Sigmoid colon (tissue), 7 donors: ENCODE measurements at places on chromosomes 7 and 10. TPM values are rescaled to one million over a fixed set of nuclear protein-coding genes. Genes with fewer than 3 reads are reported as not detected.

DNA sequence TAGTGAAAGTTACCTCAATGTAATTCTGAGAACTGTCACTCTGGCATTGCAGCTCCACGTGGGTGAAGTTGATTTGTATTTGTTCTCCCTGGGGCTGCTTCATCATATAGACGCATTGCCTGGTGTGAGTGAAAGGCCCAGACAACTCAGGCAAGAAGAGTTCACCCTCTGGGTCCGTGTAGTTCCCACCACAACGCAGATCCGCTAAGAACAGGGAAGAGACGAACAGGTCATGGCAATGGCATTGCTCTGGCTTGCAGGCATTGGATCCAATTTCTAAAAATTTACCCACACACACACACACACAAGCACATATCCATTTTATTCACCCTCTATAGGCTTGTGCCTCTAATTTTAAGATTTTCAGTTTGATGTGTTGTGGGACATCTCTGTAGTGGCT, 45.4 kb downstream of the CUBN start:
- H3K27me3 ChIP-seq = no peaks in the 10 kb centered on the region
- no peaks in the 10 kb centered on the region for H3K36me3 ChIP-seq
- H3K4me3 ChIP-seq = no peak overlapping the region
- no peaks in the 10 kb centered on the region for H3K4me1 ChIP-seq
- DNase-seq = no peak

DNA sequence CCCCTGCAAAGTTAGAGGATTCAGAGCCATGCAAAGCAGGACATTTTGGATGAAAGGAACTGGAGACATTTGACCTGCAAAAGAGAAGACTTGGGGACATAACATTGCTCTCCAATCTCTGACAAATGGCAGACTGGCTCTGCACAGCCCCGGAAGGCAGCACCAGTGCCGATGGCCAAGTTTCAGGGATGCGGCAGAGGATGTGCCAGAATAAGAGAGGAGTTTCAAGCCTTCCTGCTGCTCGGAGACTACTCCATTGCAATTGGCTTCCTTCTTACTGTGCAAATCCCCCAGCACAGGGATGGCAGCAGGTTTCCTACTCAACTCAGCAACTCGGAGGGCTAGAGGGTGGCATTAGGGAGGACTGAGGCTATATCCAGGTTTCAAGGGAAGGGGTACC, 268.8 kb upstream of the ZMIZ1 start:
- no peak for DNase-seq
- no peak overlapping the region for H3K4me3 ChIP-seq
- H3K4me1 ChIP-seq = peaks cover 34% of the 10 kb centered on the region
- no peaks in the 10 kb centered on the region for H3K36me3 ChIP-seq

DNA sequence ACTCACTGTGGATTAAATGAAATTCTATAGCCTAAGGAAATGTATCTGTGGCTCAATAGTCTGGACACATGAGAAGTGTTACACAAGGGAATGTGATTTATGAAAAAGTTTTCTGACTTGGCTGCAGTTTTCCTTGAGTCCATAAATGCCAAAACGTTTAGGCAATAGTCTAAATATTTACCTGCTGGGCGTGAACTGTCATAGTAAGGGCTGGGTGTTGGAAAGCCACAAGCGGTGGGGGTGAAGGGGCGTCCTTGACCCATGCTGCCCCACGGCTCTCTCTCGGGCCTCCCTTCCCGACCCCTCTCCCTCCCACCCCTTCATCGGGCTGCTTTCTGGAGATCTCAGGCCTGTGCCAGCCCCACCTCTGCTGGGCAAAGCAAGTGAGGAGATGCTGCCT, 223.7 kb downstream of the BUB3 start:
- H3K27me3 ChIP-seq = no peaks in the 10 kb centered on the region
- no peaks in the 10 kb centered on the region for H3K36me3 ChIP-seq
- DNase-seq = no peak
- no peak overlapping the region for H3K4me3 ChIP-seq
- no peak overlapping the region for H3K27ac ChIP-seq

GRCh38 chr7:114703677-114704076, 218.2 kb upstream of the MDFIC start:
- no peak overlapping the region for H3K4me3 ChIP-seq
- no peak overlapping the region for H3K27ac ChIP-seq
- no peaks in the 10 kb centered on the region for H3K4me1 ChIP-seq
- no peak for DNase-seq
- no peaks in the 10 kb centered on the region for H3K27me3 ChIP-seq

- DNase-seq = no peak
- no peaks in the 10 kb centered on the region for H3K36me3 ChIP-seq
- no peak overlapping the region for H3K4me3 ChIP-seq
- H3K27me3 ChIP-seq = no peaks in the 10 kb centered on the region
Measured at GRCh38 chr10:22733992-22734391, 19.6 kb upstream of the PIP4K2A start.

DNA sequence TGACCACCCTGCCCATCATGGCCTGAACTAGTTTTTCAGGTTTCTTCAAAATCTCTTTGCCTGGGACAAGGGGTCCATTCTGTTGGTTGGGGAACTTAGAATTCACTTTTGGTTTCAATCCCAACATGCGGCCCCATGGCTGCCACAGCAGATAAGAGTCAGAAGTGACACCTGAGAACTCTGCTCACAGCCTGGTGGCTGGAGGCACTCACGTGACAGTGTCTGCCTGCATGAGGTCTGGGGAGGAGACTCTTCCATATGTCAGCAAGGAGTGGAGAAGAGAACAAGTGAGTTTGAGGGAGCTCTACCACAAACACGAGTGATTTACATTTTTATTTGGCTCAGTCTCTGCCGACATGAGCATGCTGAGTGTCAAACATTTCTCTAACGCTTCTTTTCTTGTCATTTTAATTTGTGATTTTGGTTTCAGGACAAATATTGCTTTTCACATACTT, 370.4 kb downstream of the TNS3 start:
- H3K36me3 ChIP-seq = no peaks in the 10 kb centered on the region
- peak overlapping the region; percentile 53 for H3K27ac ChIP-seq
- no peaks in the 10 kb centered on the region for H3K27me3 ChIP-seq
- no peak overlapping the region for H3K4me3 ChIP-seq
- H3K4me1 ChIP-seq = peaks cover 45% of the 10 kb centered on the region

GRCh38 chr10:9814285-9814864, 1203.3 kb upstream of the CELF2 start:
- no peak for DNase-seq
- no peaks in the 10 kb centered on the region for H3K36me3 ChIP-seq
- H3K27ac ChIP-seq = no peak overlapping the region

DNA sequence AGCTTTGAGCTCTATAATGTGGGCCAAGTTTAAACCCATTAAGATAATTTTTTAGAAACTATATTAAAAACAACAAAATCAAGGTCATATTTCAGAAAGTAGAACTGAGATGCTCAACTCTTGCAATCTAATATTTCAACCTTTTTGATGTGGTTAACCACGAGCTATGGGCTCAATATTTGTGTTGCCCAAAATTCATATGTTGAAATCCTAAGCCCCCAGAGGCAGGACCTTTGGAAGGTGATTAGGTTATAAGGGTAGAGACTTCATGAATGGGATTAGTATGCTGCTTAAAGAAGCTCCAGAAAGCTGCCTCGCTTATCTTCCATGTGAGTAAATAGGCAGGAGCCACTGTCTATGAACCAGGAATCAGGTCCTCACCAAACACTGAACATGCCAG, 284.4 kb downstream of the CRPPA start:
- no peak overlapping the region for H3K4me3 ChIP-seq

- H3K27ac ChIP-seq = no peak overlapping the region
- H3K4me3 ChIP-seq = no peak overlapping the region
- no peak for DNase-seq
- H3K4me1 ChIP-seq = no peaks in the 10 kb centered on the region
- H3K36me3 ChIP-seq = no peaks in the 10 kb centered on the region
- H3K27me3 ChIP-seq = no peaks in the 10 kb centered on the region
Measured at GRCh38 chr7:107234436-107234835, 65.6 kb downstream of the HBP1 start.

- DNase-seq = no peak
- H3K36me3 ChIP-seq = no peaks in the 10 kb centered on the region
- H3K4me3 ChIP-seq = no peak overlapping the region
Measured at GRCh38 chr7:92697414-92697813, 107.2 kb upstream of the FAM133B start.

DNA sequence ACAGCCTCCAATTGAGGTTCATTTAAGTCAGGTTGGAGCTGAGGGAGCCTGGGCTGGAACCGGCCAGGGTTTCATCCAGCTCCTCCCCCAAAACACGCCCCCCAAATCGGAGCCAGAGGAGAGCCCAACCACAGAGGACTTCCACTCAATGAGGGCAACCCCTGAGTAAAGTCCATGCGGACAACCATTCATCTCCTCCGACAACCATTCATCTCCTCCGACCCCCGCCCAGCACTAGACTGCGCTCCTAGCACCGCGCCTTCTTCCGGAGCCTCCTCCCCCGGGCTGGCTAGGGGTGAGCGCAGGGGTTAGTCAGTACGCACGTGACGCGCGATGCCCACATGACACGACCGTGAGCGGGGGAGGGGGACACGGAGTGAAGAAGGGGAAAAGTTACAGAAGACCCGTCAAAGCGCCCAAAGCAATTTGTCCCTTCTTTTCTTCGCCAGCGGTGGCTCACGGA, 1.4 kb downstream of the MAGI2 start:
- no peaks in the 10 kb centered on the region for H3K36me3 ChIP-seq
- H3K27me3 ChIP-seq = no peaks in the 10 kb centered on the region
- H3K4me1 ChIP-seq = no peaks in the 10 kb centered on the region
- H3K27ac ChIP-seq = peak overlapping the region; percentile 96

Gene ZNF804B
- 0.36 TPM for total RNA-seq

Gene CNNM1
- total RNA-seq = 2.2 TPM

Gene SYT15
- total RNA-seq = 0.99 TPM

Gene PITX3
- not detected for total RNA-seq
